NCI-H2081 (cell line): ENCODE measurements at places on chromosomes 3 and 15.

DNA sequence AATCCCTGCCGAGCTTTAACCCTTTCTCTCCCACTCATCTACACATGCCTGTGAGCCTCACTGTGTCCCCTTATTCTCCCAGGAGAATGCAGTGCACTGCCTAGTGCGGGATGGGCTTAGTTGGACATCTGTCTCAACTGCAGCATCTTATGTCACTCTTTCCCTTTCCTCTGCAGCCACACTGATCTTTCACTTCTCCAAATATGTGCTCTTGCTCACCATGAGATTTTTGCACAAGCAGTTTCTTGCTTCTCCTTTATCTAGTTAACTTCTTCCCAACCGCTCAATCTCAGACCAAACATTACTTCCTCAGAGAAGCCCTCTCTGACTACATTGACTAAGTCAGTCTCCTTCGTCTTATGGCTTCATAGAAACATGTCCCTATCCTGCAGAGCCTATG lies 292.3 kb downstream of the KBTBD8 start:
- no peak for DNase-seq

GRCh38 chr15:100767001-100767825 lies 112.4 kb upstream of the ALDH1A3 start:
- no peak for DNase-seq

DNA sequence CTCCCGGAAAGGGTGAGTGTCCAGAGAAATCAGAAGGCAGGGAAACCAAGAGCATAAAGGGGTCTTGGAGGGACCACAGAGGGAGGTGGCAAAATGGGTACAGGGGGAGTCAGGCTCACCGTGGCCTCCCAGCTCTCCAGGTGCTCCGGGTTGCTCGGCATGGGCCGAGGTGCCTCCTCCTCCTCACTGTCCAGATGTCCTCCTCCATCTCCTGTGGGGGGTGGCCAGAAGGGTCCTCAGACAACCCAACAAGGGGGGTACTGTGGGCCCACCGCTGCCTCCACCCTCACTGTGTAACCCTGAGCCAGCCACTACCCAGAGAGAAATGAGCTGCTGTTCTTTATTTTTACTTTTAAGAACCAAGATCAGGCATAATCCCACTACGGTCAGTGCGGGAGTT lies 30.4 kb upstream of the OR4F6 start:
- DNase-seq = no peak

DNA sequence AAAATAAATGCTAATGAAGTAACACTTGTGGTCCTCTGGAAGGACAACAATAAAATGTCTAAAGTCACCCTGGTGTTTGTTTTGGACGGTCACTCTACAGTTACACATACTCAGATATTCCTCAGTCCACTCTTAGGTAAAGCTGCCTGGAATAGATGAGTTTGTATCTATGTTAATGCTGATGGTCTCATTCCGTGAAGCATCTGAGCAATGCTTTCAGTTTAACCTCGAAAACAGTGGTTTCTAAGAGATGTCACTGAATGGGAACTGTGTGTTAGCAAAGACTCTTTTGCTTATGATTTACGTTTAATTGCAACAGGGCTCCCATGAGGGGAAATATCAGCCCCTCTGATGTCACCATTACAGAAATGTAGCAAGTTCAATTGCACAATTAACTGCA lies 49.1 kb downstream of the FBN1 start:
- DNase-seq = no peak

DNA sequence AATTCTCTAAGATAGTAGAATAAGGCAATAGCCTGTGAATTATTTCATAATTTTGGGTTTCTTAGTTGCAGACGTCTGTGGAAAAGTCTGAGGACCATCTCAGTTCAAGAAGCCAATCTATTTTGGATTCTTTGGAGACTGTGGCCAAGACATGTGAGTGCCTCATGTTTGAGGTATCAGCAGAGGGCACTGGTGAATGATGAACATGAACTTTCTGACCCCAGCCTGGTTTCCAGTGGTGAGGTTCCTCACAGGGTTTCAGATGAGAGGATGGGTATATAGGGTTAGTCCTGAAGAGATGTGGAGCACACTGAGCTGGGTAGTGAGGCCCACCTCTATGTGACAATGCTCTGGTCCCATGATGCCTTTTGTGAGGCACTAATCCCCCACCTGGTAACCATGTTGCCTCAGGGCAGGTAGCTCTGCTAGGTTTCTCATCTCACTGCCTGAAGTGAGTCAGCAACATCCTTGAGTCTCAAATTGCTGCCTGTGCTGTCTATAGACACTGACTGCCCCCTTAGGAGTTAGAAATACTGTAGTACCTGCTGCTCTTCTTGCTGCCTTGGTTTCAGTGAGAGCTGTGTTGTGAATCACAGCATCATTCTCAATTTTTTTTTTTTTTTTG lies 32.3 kb downstream of the C3orf62 start:
- DNase-seq = no peak

DNA sequence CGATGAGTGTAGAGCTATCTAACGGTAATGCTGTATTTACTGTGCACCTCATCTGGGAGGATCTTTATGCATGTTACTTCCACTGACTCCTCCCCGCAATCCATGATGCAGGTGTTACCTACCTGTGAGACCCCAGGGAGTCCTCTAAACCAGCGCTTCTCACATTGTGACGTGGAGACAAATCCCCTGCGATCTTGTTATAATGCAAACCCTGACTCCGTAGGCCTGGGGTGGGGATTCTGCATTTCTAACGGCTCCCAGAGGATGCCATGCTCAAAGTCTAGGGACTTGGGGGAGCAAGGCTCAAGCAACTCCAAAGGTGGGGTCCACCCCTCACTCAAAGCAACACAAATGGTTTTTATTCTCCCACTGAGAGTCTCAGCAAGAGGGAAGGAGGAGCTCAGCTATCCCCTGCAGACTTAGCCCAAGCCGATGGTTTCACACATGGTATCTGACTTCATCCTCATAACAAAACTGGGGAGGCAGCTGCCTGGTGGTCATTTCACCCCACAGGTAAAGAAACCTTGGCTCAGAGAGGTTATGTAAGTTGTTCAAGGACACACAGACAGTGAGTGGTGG lies 63.6 kb downstream of the PCSK6 start:
- no peak for DNase-seq

GRCh38 chr15:81910355-81911021 lies 135.3 kb downstream of the MEX3B start:
- no peak for DNase-seq

DNA sequence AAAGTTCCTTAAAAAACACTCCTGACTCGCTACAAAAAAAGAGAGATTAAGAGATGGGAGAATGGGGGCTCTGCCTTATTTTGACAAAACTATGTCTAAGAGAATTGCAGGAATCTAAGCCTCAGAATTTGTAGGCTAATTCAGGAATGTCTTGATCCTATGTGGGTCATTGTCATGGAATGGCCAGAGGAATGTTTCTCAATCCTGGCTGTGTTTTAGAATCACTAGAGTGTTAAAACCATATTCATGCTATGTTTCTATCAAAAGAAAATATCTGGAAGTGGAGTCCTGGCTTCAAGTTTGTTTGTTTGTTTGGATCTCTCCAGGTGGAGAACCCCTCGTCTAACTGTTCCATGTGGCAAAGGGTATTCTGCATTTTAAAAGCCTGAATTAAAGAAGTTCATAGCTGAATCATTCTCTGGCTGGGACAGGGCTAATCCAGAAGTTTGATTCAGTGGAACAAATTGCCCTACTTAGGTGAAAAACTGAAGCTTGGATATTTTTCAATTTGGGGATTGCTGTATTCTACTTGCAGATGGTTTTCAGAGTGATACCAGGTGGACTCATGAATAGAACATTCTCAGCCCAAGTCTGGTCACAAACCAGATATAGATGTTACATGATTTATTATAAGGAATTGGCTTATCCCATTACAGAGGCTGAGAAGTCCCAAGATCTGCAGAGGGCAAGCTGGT lies 28.2 kb downstream of the GJD2 start:
- no peak for DNase-seq

- DNase-seq = no peak
Measured at GRCh38 chr3:120275618-120276017, 9.4 kb downstream of the GPR156 start.

DNA sequence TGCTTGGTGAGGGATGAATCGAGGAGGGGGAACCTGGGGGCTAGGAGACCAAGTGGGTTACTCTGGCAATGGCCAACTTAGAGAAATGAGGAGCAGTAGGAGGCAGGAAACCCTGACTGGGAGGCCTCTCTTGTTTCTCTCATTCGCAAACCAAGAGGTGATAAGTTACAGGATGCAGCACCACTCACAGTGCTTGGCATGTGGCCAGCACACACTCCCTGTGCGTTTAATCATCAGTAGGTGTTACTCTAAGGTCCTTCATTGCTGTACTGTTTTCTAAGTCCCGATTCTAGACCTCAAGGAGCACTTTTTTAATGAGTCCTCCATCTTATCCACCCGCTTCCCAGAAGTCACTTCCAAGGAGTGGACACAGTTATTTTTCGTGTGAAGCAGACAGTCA lies 314.1 kb upstream of the TRIM42 start:
- peak; percentile 78 for DNase-seq

GRCh38 chr3:142013326-142013980 lies 135.9 kb downstream of the TFDP2 start:
- no peak for DNase-seq

- DNase-seq = no peak
Measured at GRCh38 chr3:50995085-50995824, 320.5 kb downstream of the DOCK3 start.

DNA sequence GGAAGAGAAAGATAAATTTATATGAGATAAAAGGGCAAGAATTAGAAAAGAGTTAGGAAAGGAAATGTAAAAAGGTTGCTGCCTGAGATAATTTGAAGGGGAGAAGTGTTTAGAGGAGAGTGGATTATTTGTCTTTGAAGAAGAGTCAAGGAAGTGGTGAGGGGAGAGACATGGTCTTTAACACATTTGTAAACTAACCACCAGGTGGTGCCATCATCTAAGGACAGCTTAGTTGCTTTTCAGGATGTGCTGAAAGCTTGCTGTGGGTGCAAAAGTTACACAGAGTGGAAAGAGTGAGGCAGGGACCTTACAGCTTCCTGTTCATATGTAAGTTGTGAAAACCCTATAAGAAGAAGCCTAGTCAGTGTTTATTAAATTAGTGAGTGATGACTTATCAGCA lies 114.1 kb upstream of the DNAJC19 start:
- peak; percentile 91 for DNase-seq

DNA sequence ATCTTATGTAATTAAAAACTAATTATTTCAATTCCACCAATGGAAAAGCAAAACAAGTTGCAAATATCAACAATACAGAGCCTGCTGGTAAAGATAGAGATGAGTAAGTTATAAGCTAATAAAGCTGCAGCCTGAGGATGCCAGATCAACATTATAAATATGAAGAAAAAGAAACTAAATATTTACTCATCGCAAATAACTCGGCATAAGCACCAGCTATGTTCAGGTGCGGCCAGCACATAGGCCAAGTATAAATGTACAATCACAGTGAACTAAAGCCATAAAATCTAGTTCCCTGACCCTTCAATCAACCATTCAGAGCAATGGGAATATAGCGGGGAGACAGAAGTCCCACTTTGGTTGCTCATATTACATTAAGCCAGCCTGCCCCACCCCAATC lies 7.7 kb upstream of the RSL24D1 start:
- DNase-seq = no peak

DNA sequence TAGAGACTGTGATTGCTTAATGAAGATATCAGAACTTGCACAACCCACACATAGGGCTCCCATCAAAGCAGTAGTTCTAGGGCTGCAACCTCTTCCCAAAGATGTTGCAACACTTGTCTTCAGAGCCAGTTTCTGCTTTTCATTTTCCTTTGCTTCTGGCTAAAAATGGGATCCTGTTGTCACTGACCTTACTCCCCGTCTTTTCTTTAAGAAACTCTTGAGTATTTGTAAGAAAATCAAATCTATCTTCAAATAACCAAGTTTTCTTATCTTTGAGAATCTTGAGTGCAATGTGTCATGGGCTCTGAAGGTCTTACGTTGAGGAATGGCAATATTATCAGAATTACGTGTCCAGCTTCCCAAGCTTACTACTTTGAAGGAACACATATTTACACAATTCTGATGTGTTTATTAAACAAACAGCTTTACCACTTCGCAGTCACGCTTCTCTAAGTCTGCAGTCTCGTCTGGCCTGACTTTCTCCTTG lies 24.1 kb downstream of the CACNA1D start:
- no peak for DNase-seq

GRCh38 chr3:134799393-134799792 lies 4.3 kb downstream of the EPHB1 start:
- no peak for DNase-seq

- DNase-seq = no peak
Measured at GRCh38 chr3:23650371-23651140, 155.2 kb upstream of the UBE2E1 start.

GRCh38 chr3:45529697-45530096 lies 64.9 kb upstream of the LIMD1 start:
- no peak for DNase-seq

DNA sequence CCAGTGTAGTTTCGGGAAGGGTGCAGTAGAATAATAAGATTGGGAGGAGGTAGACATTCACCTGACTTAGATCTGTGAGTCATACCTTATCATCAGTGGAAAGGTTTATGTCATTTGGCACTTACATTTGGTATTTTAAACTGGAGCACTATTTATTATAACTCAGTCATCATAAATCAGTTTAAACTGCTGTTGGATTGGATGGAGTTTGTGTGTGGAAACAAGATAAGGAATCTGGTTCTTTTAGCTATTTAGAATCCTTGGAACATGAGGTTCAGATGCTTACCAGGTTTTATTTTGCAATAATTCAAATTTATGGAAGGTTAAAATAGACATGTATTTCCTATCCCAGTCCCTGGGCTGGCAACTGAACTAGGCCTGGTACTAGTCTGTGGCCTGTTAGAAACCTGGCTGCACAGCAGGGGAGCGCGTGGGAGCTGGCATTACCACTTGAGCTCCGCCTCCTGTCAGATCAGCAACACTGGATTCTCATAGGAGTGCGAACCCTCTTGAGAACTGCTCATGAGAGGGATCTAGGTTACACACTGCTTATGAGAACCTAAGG lies 34.5 kb downstream of the ZFAND6 start:
- DNase-seq = no peak

- no peak for DNase-seq
Measured at GRCh38 chr3:195240171-195240701, 30.7 kb downstream of the XXYLT1 start.

- DNase-seq = no peak
Measured at GRCh38 chr15:62697636-62698035, 344.9 kb upstream of the TPM1 start.

DNA sequence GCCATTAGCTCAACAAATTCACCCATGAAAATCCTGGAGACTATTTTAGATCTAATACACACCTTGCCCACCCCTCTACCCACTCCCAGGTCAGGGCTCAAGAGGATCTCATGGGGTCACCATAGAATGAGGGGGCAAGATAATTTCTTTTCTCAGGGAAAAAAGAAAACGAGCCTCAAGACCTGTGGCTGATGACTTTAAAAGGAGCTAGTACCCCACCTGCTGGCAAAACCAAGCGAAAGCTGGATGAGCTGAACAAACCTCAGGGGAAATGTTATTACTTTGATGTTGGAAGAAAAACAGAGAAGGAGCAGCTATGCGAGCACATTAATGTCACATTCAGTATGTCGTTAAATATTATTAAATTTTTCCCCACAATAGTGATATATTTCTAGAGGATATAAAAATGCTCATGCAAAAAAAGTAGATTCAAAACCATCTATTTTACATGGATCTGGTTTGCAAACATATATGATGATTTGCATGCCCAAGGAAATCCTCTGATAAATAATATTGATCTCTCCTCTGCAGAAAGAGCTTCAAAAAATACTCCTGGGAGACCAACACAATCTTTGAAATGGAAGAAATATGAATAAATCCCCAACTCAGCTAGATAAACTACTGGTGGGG lies 37.7 kb downstream of the PLD1 start:
- peak; percentile 43 for DNase-seq
